ENCODE measurements at places on chromosomes 7 and 10.
A peak's percentile ranks its signal among the peaks of the same experiment; 100 is the strongest.

GRCh38 chr10:125056161-125057132 is 103.9 kb downstream of the CTBP2 start:
- no peak for DNase-seq

- DNase-seq: peak; percentile 86
Measured at GRCh38 chr7:116438267-116438666, 61.3 kb upstream of the CAV2 start.

DNA sequence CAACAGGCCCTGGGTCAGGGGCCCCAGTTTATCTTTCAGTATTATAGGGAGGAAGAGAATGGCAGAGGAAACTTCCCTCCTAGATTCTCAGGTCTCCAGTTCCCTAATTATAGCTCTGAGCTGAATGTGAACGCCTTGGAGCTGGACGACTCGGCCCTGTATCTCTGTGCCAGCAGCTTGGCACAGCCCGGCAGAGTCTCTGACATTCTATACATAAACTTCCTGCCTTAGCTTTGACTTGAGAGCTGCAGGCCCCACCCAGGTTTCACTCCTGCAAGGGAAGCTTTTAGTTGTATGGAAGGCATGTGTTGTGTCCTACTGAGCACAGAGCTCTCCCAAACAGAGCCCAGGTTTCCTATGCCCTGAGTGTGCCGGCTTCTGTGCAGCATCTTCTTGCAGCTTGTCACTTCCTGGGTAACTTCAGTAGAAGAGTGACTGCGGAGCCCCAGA is 205.6 kb upstream of the PRSS58 start:
- no peak for DNase-seq

GRCh38 chr7:40721342-40721949 is 586.6 kb downstream of the SUGCT start:
- DNase-seq: peak; percentile 23

- no peak for DNase-seq
Measured at GRCh38 chr10:97650726-97651125, 10.3 kb downstream of the PI4K2A start.

DNA sequence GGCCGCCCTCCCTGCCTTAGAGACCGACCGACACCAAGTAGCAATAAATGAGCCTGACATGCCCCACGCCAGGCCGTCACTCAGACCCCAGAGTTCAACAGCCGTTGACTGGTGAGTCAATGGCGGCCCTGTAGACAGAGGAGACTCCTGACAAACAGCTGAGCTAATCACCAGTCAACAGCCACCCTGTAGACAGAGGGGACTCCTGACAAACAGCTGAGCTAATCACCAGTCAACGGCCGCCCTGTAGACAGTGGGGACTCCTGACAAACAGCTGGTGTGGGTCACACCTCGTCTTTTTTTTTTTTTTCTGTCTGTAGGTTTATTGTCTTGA is 16.9 kb upstream of the KNDC1 start:
- DNase-seq: no peak

DNA sequence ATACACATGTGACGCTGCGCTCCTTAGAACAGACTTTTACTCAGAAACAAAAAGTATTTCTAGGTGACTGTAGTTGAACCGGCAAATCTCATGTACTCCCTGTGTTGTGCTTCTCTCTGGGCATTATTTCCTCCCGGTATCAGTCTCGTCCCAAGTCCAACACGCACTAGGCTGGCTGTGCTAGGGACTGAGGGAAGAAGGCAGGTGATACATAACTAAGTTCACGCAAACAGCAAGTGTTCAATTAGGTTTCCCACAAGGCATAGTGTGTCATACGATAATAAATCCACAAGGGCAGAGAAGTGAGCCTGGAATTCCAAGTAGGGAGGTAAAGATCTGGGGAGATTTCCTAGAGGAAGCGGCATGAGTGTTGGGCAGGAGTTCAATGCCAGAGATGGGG is 20.4 kb downstream of the FAM53B start:
- DNase-seq: no peak

DNA sequence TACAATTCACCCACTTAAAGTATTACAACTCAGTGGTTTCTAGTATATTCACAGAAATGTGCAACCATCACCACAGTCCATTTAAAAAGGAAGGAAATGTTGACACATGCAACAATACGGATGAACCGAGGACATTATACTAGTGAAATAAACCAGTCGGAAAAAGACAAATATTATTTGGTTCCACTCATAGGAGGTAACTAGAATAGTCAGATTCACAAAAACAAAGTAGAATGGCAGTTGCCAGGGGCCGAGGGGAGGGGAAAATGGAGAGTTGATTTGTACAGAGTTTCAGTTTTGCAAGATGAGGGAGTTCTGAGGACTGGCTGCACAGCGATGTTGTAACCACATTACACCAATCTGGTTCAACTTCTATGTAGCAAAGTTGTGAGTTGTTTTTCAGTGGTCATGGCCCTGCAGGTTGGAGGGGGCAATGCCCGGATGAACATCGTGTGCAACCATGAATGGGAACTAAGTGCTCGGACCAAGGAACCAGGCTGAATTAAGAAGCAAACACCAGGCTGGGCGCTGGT is 17.6 kb upstream of the TNPO3 start:
- no peak for DNase-seq
